ACHN (cell line): ENCODE measurements at places on chromosomes 3 and 15.
A peak's percentile ranks its signal among the peaks of the same experiment; 100 is the strongest.

DNA sequence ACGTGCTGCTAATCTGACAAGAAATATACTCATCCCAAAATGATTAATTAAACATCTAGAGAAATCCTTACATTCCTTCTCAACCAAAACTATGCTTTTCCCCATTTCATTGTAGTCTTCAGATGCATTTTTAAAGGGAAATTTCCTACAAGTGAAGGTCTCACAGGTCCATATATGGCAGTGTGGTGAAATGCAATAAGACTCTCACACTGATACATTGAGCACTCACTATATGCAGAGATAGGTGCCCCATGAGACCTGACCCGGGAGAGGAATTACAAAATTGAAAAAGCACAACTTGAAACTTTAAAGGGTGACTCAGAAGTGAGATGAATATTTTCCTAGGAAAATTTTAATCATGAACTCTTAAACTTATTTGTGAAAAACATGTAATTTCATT is 629.2 kb upstream of the NAALADL2 start:
- DNase-seq = no peak

GRCh38 chr3:50392101-50392715 is 32.9 kb upstream of the TMEM115 start:
- DNase-seq = no peak

GRCh38 chr15:28017423-28017924 is 81.6 kb downstream of the OCA2 start:
- peak; percentile 2 for DNase-seq

- no peak for DNase-seq
Measured at GRCh38 chr15:32879980-32880379, 162.2 kb downstream of the GREM1 start.

GRCh38 chr3:57559526-57559925 is 3.5 kb downstream of the PDE12 start:
- no peak for DNase-seq

- no peak for DNase-seq
Measured at GRCh38 chr3:132283916-132284405, 33.2 kb upstream of the ACP3 start.

GRCh38 chr3:148077318-148077923 is 620.3 kb upstream of the AGTR1 start:
- peak; percentile 52 for DNase-seq

DNA sequence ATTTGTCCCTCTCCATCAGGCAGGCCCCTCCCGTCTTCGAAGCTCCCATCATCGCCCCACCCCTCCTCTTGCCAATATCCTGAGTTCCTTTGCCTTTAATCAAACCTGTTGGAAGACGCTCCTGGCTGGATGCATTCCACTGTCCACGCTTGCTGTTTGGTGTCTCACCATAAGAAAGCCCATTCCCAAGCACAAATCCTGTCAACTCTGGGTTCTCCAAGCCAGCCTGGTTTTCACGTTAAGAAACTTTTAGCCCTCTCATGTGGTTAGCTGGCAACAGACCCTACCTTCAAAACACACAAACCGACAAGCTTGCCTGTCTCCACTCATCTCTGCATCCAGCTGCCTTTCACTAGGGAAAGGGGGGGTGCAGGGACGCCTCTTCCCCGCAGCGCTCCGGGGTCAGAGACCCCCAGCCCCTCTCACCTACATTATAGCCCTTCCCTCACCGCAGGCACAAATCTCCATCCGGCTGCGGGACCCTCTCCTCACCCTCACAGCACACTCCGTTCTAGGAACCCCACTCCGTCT is 1.1 kb downstream of the GORASP1 start:
- no peak for DNase-seq

- DNase-seq = no peak
Measured at GRCh38 chr15:68368731-68369435, 63.1 kb downstream of the ITGA11 start.

- DNase-seq = no peak
Measured at GRCh38 chr15:27382361-27383025, 411.5 kb downstream of the GABRG3 start.

- DNase-seq = peak; percentile 17
Measured at GRCh38 chr15:34359416-34359815, 7.6 kb downstream of the LPCAT4 start.

DNA sequence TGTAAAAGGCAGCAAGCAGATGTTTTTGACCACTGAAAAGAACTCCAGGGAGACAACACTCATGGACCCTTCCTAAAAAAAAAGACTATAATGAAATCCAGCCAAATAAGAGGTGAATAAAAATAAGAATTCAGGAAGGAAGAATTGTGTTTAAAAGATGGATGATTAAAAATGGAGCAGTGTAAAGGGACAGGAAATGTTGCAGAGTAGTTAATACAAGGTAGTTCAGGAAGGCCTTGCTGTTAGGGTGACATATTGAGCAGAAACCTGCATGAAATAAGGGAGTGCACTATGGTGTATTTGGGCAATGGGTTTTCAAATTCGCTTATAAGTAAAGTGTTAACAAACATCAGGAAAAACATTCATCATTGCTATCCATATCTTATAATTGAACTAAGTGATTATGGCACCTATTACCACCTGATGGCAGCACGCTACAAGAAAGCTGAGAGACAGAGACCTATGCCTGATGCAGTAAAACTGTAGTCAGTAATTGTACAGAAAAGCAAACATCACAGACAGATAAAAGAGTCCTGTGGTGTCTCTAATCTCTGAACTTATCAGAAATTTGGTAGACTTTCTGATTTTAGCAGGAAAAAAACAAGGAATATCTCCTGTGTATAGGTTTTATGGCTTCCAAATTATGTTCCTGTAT is 5.8 kb upstream of the DBR1 start:
- peak; percentile 45 for DNase-seq

DNA sequence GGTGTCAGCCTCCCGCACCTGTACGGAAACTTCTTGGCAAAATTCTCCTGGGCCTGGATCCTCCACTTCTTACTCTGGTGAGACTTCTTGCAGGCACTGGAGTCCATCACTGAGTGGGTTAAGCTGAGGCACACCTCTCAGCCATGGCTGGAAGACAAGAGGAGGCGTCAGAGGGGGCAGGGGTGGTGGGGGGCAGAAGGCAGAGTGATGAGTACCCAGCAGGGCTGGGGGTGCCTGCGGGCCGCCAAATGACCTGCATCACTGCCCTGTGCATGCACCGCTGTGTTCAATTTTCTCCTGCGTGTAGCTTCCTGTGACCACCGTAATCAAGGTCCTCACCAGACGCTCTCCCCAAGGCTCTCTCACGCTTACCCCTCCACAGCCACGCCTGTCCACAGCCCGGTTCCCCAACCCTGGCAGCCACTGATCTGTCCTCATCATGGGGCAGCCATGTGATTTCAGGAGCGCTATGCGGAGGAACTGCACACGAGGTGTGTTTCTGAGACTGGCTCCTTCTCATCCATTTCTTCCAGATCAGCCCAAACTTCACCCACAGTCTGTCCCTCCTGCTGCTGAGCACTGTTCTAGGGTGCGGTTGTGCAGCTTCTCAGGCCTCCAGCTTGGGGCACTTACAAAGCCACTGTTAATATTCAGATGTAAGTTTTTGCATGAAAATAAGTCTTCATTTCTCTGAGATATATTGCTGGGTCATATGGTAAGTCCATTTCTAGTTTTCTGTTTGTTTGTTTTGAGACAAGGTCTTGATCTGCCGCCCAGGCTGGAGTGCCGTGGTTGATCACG is 5.2 kb downstream of the C3orf22 start:
- no peak for DNase-seq

- DNase-seq = peak; percentile 15
Measured at GRCh38 chr15:41666353-41666920, 6.2 kb downstream of the MGA start.

- no peak for DNase-seq
Measured at GRCh38 chr15:81006124-81006523, 5.4 kb downstream of the TLNRD1 start.

GRCh38 chr3:35787936-35788335 is 148.6 kb downstream of the ARPP21 start:
- DNase-seq = no peak

- no peak for DNase-seq
Measured at GRCh38 chr3:154275965-154276364, 48.3 kb downstream of the DHX36 start.

GRCh38 chr15:78255421-78256043 is 8.8 kb upstream of the DNAJA4 start:
- DNase-seq = no peak

DNA sequence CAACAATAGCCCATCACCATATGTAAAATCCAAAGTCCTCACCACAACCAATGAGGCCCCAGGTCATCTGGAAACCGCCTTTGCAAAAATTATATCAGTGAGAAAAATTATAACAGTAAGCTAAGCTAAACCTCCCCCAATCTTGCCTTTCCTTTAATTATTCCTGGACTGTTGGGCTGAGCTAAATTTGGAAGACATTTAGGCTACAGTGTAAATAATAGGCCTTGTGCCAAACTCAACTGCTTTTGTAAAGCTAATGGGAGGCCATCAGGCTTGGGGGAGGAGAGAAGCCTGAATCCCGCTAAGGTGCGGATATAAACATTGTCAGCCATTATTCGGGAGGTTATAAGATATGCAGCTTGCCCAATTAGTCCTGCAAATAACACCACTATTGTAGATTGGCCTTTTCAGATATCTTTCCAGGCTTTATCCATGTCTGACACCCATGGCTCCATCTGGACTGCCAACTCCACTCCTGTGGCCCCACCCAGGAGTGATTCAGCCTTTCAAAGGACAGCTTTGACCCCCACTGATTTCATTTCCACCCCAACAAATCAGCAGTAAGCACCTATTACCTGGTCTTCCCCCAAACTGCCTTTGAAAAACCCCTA is 53.0 kb upstream of the CA12 start:
- DNase-seq = no peak

GRCh38 chr3:56702490-56703315 is 19.6 kb upstream of the TASOR start:
- DNase-seq = peak; percentile 64

DNA sequence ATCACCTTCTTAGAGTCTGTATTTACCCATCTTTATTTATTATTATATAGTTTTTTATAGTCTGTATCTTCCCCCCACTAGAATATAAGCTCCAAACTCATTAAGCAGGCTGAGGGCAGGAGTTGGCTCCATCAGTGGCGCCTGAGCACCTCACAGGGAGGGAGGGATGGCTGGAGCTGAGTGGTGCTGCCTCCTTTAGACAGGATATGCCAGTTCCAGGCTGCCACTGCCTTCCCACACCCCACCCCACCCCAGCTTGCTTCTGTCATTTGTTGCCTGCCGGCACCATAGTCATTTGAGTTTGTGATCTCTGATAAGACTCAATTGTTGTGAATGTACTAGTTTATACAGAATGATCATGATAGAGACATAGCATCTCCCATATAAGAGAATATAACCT is 85.5 kb downstream of the KLHL25 start:
- no peak for DNase-seq

GRCh38 chr3:21587894-21588293 is 163.1 kb downstream of the ZNF385D start:
- DNase-seq = no peak

- DNase-seq = no peak
Measured at GRCh38 chr3:46130631-46131310, 77.3 kb downstream of the CCR1 start.

- DNase-seq = no peak
Measured at GRCh38 chr3:195096484-195097330, 174.3 kb downstream of the XXYLT1 start.

- no peak for DNase-seq
Measured at GRCh38 chr15:42720071-42720470, 16.9 kb downstream of the CDAN1 start.

DNA sequence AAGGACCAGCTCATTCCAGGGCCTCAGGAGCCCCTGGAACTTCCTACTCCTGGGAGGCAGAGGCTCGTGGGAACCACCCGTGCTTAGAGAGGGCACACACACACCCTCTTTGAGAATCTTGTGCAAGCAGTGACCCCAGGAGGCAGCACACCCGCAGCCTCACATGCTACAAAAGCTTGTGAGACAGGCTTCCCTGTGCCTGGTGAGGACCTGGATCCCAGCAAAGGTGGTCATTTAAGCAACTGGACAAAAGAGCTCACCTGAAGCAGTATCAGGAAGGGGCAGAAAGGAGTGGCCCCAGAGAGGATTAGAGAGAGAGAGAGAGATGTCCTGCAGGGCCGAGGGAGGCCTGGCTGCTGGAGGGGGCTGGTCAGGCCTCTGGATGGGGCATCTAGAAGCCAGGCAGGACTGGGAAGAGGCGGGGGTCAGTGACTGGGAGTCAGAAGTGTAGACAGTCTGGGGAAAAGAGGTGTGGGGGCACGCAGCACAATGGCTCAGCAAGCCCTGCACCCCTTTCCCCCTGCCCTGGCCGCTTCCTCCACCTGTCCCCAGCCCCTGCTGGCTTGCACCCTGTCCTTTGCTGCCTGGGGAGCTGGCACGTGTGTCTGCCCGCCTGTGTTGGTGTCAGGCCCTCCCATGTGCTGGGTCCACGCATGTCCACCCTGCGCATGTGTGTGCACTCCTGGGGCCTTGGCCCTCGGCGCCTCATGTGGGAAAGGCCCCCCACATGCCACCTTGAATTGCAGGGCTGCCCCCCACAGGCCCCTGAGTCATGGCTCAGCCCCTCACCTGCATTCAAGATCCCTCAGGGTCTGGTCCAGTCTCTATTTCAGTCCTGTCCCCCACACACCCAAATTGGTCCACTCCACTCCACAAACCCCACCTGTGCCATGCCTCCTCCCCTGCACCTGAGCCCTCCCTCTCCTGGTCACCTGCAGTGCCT is 36.9 kb downstream of the TSPAN3 start:
- DNase-seq = no peak

DNA sequence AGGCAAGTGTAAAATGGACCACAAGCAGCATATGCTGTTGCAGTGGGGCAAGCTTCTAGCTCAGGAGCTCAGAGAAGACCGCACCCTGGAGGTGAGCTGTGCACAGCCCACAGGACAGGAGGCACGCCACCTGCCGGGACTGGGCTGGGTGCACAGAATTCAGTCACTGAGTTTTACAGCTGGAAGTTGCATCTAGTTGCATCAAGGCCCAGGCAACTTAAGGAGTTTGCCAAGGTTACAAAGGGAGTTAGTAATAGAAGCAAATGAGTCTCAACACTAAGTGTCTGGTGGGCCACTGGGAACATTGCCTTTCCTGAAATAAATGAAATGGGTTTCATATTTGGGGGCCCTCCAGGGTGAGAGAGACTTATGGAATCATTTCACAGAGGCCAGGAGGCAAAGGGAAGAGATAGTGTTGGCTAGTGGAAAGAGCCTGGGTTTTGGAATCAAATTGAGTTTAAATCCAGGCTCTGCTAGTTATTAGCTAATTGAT is 36.0 kb upstream of the TIMP4 start:
- peak; percentile 85 for DNase-seq

GRCh38 chr15:94542391-94542790 is 311.0 kb downstream of the MCTP2 start:
- DNase-seq = no peak

- DNase-seq = no peak
Measured at GRCh38 chr3:184498986-184499606, 62.5 kb upstream of the EPHB3 start.

DNA sequence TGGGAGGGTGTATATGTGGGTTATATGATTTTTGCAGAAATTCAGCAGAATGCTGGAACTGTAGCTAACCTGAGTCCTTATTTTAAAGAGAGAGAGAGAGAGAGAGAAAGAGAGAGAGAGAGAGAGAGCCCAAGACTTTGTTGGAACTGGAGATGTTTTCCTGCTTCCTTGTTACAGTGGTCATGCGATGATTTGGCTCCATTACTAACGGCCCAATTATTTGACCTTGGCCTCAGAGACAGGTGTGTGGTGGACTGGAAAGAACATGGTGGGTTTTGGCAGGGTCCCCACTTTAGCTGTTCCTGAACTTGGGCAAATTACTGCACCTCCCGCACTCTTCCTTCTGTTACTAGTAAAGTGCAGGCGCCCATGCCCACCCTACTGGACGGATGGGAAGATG is 14.8 kb upstream of the ACSBG1 start:
- DNase-seq = no peak
